Occipital lobe (tissue), 3 donors: ENCODE measurements at places on chromosomes 7 and 10.

GRCh38 chr7:37372750-37373149 lies 75.9 kb downstream of the ELMO1 start:
- DNase-seq, result no peak

- DNase-seq, result no peak
These were observed 74.6 kb downstream of the PAXIP1 start for GRCh38 chr7:154928136-154929005.

- no peak for DNase-seq
These were observed 67.7 kb downstream of the GPAM start for GRCh38 chr10:112115781-112116385.

- no peak for DNase-seq
These were observed 90.5 kb upstream of the CSTF2T start for GRCh38 chr10:51789903-51790302.

- DNase-seq, result no peak
These were observed 45.0 kb downstream of the VOPP1 start for GRCh38 chr7:55527307-55527706.

DNA sequence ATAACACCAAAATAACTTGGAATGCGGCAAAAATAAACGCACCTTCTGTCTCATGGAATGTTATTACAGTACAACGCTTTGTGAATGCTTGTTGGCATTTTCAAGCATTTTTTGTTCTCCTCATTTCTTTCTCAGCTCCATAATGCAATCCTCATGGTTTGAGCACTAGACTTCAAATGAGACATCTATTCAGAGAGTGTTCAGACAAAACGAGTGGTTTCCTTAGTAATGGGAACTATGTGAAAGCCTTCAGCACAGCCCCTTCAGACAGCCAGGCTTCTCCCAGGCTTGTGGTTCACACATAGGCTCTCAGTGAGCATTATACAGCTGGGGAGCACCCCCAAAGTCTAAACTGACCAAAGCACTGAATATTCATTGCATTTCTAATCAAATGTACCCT lies 8.6 kb upstream of the LRRN3 start:
- DNase-seq, result no peak

GRCh38 chr10:127802531-127803095 lies 65.6 kb downstream of the FOXI2 start:
- no peak for DNase-seq

DNA sequence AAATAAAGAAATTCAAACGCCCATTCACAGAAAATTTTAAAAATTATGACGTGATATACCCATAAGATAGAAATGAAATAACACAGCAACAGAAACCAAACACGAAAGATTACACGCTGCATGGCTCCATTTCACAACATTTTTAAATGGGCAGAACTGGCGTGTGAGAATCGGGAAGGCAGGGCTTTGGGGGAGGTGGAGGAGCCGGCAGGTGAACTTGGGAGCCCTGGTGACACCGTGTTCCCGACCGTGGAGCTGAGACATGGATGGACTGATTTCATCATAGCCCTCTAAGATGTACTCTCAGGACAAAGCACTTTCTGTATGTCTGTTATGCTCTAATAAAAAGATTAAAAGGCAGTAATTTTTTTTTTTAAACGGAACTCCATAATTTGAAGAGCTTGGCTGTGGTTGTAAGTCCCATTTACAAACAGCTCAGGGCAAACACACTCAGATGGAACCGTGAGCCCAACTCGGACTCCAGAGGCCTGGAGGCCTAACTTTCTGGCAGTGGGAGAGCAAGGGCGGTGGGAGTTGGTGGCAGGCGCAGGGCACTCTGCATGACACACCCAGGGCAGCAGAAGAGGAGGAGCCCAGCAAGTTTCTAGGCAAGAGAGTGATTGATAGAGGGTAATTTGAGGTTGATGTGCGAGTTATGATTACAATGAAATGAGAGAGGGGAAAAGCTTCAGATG lies 203.4 kb downstream of the MAD1L1 start:
- no peak for DNase-seq

DNA sequence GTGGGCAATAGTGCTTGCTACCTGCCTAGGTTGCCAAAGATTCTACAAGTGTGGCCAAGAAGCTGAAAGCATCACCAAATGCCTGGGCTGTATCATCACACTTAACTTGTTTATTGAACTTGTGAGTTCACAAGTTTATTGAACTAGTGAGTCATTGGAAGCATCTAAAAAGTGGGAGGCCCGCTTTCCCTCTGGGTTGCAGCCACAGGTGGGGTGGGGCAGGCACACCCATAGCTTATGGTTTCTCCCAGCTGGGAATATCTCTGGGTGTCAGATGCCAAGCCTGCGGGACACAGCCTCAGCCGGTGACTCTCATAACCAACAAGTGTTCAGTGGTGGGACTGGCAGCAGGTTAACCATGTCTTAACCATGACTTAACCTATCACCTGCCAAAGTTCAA lies 145.9 kb upstream of the FAM13C start:
- no peak for DNase-seq

DNA sequence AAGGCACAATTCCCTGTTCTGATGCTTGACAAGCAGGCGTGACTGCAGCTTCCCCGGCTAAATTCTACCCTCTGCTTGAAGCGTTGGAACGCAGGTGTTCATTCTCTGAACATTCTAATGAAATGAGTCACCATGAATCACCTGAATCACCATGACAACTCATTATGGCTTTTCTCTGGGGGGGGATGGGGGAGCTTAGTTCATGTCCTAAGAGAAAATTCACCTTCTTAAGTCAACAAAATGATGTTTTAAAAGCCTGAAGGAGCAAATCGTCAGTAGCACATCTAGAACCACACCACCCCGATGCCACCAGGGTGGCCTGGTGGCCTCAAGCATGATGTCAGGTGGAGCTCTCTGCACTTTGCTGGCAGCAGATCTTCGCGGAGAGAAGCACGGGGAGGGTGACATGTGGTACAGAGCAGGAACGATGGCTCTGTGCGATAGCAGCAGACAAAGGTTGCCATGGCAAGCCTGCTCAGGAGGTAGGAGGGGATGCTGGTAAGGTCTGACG lies 33.7 kb downstream of the DDC start:
- peak; percentile 22 for DNase-seq

DNA sequence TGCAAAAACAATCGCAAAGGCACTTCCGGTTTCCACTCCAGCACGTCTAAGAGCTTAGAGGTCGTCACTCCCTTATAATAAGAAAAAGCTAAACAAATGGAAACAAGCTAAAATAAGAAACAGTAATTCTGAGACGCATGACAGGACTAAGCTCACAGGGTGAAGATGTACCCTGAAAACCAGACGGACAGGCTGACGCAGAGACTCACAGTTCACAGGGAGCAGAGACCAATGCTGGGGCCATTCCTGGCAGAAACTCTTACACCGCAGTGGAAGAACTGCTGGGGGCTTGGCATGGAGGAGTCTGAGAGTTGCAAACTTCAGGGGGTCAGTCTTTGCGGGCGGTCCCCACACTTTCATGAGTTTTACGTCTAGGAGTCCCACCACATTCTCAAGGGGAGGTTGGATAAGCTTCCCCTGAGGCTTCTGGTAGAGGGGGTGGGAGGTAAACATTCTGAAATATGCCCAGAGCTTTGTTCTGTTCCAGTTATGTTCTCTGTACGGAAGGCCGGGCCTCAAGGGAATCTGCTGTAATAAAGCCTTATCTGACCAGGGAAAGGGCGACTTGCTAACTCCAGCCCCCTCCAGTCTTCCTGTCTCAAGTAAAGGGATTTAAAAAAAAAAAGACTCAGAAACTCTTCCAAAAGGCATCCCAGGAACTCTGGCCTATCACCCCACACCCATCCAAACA lies 47.8 kb downstream of the BRI3 start:
- DNase-seq, result no peak

- DNase-seq, result no peak
These were observed 51.0 kb upstream of the MSMB start for GRCh38 chr10:46096909-46097575.

DNA sequence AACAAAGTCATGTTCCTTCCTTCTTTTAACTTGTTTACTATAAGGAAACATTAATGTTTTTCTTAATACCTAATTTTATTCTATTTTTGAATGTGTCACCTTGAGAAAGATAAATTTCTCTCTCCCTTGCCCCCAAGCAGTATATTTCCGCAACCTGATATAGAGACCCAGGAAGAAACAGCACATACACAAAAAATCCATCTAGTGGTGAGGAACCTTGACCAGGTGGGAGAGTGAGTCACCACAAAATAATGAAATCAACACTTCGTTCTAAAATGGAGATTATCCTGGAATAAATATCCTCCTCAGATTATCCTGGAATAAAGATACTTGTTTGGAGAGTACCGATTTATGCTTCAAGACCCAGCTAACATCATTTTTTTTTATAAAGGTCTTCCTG lies 232.9 kb upstream of the PTN start:
- DNase-seq, result no peak

GRCh38 chr7:144826208-144826607 lies 9.6 kb downstream of the TPK1 start:
- DNase-seq, result no peak

DNA sequence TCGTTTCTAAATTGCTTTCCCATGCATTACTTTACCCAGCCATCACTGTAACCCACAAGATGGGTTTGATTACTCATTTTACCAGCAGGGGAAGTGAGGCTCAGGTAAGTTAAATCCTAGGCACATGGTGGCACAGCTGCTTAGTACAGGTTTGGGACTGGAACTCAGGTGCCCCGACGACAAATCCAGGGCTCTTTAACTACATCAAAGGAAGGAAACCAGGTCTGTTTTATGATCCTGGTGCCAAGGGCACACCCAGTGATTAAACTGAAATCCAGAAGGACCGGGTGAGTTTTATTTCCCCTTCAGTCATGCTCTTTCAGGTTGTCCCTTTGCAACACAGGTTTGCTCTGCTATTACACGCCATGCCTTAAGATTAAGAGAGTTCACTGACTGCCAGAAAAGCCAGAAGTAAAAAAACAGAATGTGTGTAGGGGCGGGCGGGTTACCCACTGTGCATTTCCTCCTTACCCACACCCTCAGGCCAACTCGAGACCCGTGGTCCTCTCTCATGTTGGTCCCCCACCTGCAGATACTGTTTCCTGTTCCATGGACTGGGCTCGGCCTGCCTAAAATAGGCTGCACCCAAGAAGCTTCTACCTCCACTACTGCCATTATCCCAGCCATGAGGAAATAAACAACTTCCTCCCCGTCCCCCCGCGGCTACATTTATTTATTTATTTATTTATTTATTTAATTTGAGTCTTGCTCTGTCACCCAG lies 55.1 kb upstream of the KDM7A start:
- DNase-seq, result no peak

GRCh38 chr10:980468-981093 lies 7.7 kb upstream of the GTPBP4 start:
- DNase-seq, result no peak

- DNase-seq, result no peak
These were observed 44.4 kb downstream of the TPK1 start for GRCh38 chr7:144791488-144791887.

GRCh38 chr7:115613836-115614235 lies 416.7 kb downstream of the TFEC start:
- no peak for DNase-seq

- DNase-seq, result no peak
These were observed 2.3 kb downstream of the CDK13 start for GRCh38 chr7:39952374-39952773.

GRCh38 chr10:86979977-86980448 lies 11.7 kb downstream of the ADIRF start:
- DNase-seq, result no peak

- DNase-seq, result no peak
These were observed 75.9 kb downstream of the RGS10 start for GRCh38 chr10:119466655-119467054.

DNA sequence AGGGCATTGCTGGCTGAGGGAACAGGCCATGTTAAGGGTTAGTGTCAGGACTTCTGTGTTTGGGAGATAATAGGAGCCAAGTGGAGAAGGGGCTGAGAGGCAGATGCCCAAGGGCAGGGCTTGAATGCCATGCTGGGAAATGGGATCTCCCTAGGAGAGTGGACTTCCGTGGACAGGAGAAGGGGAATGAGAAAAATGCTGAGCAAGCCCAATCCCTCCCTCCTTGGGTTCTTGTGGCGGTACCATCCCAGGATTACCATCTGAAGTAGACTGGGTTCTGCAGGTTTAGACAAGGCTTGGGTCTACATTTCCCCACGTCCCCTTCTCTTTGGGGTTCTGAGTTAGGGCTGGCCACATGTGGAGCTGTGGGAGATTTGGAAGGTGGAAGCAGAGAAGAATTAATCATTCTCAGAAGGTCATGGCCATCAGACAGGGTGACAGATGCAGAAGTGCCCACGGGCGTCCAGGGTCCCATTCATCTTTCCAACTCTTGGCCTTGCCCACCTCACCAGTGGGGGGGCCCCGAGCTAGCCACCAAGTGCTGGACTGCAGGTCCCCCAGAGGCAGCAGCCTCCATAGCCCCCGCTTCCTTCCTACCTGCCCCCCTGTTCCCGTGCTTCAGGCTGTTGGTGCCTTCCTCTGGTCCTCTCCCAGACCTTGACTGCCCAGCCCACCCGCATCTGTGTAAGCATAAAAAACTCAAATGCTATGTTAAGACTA lies 354.8 kb downstream of the RPS24 start:
- no peak for DNase-seq

GRCh38 chr7:91351374-91351773 lies 87.1 kb downstream of the FZD1 start:
- no peak for DNase-seq

DNA sequence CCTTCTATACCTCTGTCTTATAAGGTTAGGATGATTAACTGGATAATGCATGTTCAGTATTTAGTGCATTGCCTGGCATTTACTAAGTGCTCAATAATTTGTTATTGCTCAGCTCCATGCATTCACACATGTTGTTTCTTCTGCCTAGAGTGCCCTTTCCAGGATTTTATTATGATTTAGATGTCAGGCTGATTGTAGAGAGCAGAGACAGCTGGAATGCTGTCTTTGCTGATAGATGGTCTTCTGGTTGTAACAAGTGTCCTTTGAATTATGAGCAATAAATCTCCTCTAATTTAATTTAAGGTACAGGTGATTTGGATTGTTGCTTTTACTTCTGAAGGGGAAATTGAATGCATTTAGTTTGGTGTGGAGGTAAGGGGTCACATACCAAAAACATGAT lies 548.0 kb downstream of the MAGI2 start:
- DNase-seq, result no peak

- no peak for DNase-seq
These were observed 123.1 kb downstream of the MBL2 start for GRCh38 chr10:52649511-52649910.

GRCh38 chr10:47282005-47282656 lies 17.9 kb upstream of the GDF10 start:
- no peak for DNase-seq

- DNase-seq, result no peak
These were observed 43.5 kb upstream of the LEP start for GRCh38 chr7:128197589-128197988.
